Choroid plexus epithelial cell (primary cell): ENCODE measurements at places on chromosomes 7 and 10.

DNA sequence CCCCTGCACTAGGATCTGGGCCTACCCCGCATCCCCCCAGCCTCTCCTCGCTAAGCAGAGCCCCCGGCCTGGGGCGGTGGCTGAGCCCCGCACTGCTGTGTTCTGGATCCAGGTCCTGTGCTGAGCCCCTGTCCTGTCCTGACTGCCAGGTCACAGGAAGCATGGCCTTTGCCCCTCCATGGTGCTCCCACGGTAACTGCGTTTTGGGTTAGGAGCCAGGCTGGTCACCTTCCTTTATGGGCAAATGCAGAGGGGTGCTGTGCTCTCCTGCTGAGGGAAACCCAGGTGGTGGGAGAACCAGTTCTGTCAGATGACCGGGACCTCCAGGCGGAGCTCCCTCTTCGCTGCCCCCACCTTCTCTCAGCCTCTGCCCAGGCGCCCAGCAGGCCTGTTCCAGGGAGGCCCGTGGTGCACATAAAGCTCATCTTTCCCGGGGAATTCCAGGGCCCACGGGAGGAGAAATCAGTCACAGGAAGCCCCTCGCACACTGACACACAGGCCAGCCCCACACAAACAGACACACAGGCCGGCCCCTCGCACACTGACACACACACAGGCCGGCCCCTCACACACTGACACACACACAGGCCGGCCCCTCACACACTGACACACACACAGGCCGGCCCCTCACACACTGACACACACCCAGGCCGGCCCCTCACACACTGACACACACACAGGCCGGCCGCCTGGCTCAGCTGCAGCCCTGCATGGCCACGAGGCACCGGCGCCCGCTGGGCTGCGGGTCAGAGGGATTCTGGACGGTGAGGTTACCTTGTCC, 75.6 kb downstream of the CFAP46 start:
- no peak for DNase-seq

DNA sequence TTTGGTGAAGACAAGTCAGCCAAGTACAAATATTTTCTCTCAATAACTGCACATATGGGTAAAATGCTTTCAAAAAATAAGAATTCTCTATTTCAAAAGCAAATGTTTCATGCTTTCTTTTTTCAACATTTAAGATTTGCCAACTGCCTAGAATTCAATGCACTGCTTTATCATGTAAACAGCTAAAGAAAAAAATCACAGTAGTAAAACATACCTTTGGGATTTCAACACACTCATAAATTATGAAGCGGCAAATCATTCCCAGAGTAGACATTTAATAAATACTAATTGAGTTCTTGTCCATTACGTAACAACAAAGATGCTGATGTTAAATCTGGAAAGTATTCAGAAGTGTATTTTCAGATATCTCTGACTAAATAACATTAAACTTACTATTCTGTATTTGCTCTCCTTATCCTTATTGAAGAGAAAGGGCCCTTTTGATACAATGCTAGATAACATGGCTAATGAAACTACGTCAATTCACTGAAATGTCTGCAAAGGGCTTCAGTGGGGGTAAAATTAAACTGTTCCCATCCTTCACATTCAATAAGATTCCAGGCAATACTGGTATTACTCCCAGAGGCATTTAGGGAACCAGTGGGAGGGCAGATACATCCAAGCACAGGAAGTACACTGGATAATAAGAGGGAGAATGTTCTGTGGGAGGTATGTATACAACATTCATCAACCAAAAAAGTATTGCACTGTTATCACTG, 13.9 kb downstream of the NAPEPLD start:
- peak; percentile 9 for DNase-seq

DNA sequence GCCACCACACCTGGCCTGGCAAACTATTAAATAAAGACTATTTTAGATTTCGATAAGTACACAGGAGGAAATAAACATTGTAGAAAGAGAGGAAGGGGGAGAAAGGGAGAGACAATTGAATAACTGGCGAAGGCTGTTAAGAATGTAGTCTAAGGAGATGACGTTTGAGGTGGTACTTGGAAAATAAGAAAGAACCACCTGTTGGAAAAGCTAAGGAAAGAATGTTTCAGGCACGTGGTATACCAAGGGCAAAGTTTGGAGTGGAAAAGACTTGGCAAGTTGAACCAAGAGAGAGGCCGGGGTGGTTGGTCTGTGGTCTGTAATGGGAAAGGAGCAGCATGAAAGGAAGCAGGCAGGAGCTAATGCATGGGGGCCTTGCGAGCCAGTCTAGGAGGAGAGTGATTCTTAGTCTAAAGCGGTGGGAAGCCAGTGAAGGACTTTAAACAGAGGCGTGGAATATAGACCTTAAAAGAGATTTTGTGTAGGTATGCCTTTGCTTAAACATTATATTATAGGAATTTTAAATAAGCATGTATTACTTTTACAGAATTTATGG, 9.4 kb downstream of the ING3 start:
- no peak for DNase-seq

DNA sequence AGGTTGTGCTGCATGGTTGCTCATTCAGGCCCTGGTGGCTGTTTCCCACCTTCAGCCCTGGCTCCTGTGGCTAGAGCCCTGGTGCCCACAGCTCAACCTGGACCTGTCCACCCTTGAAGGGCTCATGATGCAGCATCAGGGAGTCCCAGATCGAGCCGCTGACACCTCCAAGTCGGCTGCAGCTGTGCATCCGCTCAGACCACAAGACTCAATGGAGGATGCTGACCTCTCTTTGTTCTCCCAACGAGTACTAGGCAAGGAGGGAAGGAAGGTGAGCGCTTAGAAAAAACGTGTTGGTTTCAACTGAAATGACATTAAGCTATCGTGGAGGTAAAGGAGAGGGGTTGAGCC, 9.5 kb upstream of the C10orf95 start:
- DNase-seq = no peak

DNA sequence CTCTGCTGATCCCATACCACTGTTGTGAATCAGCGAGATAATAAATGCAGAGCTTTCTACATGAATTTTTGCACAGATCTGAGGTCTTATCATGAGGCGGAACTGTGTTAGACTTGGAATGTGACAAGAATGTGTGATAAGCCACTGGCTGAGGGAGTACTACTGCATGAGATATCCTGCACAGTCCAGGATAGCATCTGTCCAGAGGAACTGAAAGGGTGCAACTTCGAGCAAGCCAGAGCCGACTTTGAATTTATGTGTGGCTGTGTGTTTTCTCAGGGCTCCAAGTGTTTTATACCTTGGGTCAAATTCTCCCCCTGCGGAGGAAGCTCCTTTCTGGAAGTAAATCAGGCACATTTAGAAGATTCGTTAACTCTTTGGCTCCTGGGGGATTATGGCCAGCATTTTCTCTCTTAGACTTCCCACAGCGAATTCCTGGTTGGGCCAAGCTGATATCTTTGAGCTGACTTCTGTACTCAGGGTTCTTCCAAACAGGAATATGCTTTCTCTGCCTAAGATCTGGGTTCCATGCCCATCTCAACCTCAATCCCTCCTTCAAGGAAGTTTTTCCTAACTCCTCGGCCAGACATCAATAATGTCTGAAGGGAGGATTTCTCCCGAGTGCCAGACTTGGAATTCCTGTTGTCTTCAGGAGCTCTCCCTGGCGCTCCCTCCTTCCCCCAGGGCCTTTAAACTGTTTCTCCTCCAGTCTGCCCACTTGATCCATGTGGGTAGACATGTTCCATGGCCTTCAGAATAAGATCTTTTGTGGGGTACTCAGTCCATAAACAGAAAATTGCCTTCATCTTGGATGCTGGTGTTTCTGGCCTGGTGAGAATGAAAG, 2.5 kb upstream of the MEST start:
- DNase-seq = peak; percentile 92

GRCh38 chr10:33145451-33146188, 187.6 kb upstream of the ITGB1 start:
- DNase-seq = no peak

DNA sequence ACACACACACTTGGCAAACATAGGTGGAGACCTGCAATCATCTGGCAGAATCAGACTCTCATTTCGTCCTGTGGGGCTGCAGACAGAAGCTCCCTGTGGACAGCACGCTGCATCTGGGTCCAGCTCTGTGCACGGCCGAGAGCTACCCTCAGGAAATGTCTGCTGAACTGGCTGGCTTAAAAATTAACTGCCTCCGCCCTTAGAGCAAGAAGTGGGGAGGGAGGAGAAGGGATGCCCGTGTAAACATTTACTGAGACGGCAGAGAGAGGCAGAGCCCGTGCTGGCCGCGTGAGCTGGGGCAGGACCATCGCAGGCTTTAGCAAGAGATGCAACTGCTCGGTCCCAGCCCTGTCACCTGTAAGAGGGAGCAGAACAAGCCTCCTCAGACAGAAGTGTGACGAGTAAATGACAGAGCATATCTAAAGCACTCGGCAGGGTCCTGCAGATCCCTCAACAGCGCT, 81.8 kb downstream of the TNS3 start:
- DNase-seq = no peak

GRCh38 chr10:128124813-128125403, 1.3 kb downstream of the MKI67 start:
- no peak for DNase-seq

GRCh38 chr10:77390481-77390891, 247.1 kb downstream of the KCNMA1 start:
- no peak for DNase-seq

DNA sequence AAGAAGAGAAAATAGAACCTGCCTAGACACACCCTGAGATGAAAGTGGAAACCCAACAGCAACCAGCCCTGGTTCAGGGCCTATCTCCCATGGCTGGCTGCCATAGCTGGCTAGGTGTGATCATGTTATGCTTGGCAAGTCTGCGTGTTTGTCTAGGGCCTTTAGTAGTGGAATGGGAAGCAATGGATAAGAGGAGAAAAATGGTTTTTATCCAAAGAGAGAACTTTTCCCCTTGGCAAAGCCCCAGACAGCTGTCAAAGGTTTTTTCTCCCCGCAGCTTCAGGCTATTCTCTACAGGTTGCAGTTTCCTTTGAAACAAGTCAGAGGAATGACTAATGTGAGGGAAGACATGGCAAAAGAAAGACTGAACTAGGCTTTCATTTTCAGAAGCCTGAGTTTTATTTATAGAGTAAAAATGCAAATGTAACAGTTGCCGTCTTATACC, 161.5 kb downstream of the SEMA3D start:
- DNase-seq = peak; percentile 44

DNA sequence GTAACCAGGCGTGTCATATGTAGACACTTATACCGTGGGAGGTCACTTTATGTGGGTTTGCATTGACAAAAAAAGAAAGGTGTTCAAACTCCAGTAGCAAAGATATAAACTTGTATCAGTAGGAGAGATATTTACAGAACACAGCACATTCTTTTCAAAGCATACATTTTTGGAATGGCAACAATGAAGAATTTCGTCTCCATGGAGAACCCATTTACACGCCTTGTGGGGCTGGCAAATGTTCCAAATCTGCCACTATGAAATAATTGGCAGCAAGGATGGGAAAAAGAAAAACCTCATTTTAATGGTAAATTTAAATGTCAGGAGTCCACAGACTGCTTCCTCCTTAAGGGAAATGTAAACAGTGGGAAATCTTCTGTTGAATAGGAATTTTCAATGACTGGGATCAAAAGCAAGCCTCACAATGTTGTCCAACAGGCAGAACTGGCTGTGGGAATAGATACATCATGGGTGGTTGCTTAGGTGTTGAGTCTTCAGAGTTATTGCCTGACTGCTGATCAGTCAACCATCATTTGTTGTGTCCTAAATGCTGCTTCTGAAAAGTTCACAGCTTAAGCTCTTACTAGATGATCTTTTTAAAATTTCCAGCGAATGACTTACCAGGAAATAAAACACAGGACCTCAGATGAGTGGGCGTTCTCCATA, 256.6 kb upstream of the SEMA3C start:
- no peak for DNase-seq

- DNase-seq = peak; percentile 8
Measured at GRCh38 chr7:88401009-88401623, 94.4 kb upstream of the STEAP4 start.

- peak; percentile 83 for DNase-seq
Measured at GRCh38 chr10:35635576-35635975, 6.5 kb downstream of the FZD8 start.

- DNase-seq = peak; percentile 43
Measured at GRCh38 chr7:66921396-66921917, 432 bp downstream of the TMEM248 start.

DNA sequence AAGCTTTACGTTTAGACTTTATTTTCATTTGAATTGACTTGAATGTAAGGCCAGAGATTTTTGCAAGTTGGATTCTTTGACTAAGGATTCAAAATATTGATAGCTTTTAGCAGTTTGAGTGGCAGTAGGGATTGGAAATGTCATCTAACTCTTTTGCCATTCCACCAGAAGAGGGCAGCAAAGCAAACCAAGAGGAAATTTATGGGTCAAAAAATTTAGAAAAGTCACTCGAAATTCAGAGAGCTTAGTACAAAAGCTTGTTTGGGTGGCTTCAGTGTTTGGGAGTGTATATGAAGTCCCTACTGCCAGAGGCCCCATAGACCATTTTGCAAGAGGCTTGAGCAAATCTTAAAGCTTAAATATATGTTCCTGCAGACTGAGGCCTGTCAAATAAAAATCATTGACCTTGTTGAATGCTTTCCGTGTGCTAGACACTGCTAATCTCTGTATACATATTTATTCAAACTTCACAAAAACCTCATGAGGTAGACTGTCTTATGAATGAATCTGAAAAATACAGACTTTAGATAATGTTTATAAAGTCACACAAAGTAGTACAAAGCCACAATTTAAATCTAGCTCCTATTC, 44.6 kb upstream of the RSBN1L start:
- peak; percentile 66 for DNase-seq

DNA sequence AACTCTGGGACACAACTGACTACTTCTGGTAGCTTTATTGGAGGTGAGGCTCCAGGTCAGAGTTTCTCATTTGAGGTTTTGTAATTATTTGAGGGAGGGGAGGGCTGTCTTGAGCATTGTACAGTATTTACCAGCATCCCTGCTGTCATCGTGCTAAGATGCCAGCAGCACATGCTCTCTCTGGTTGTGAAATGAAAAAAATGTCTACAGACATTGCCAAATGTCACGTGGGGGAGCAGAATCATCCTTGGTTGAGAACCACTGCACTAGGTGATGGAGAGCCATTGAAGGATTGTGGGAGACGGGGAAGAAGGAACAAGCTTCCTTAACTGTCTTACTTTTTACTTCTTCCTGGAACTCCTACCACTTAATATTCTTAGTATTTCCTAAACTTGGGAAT, 5.0 kb downstream of the SEPTIN7 start:
- peak; percentile 51 for DNase-seq

- DNase-seq = no peak
Measured at GRCh38 chr10:80167471-80168161, 35.1 kb downstream of the PLAC9 start.

DNA sequence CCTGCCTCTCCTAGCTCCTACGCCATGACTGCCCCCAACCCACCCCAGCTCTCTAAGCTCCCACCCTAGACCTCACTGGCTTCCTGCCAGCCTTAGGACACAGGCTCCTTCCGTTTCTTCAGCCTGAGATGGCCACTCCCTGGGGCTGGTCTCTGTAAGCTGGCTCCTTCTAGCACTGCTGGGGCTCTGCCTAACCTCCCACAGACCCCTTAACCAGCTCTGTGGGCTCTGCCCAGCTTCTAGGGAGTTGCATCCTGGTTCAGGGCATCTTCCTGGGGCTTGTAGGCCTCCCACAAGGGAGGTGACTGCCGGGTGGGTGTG, 478.6 kb upstream of the KLF6 start:
- DNase-seq = peak; percentile 41
